Fibroblast of mammary gland (primary cell): ENCODE measurements at places on chromosomes 6 and 20.

DNA sequence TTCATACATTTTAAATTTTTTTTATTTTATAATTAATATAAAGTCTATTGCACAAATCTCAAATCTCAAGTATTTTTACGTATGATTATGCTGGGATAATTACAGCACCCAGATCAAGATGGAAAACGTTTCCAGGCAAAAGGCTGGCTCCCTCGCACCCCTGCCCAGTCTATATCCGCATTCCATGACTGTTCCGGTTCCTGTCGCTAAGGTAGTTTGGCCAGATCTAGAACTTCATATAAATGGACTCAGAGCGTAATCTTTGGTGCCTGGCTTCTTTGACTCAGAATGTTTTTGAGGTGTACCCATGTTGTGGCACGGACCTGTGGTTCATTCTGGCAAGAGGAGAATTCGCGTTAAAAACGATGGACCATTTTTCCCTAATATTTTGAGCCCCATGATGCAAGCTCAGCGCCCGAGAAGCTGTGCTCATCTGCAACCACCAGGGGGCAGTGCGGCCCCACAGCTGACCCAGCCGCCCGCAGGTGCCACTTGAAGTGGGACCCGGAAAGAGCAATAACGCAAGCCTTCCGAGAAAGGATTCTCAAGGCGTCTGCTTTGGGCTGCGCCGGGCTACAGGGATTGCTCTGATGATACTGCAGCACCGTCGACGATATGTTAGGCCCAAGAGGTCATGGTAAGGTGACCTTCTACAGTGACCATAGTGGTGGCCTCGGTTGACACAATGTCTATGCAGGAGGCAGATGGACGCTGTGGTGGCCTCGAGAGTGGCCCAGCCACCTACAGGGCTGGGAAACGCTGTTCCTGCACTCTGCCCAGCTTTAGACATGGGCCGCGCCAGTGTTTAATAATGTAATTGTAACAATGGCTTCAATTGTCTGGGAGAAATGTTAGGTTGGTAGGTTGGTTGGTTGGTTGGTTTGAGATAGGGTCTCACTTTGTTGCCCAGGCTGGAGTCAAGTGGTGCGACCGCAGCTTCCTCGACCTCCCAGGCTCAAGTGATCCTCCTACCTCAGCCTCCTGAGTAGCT, 160.1 kb downstream of the ZMYND8 start:
- DNase-seq: peak; percentile 61

DNA sequence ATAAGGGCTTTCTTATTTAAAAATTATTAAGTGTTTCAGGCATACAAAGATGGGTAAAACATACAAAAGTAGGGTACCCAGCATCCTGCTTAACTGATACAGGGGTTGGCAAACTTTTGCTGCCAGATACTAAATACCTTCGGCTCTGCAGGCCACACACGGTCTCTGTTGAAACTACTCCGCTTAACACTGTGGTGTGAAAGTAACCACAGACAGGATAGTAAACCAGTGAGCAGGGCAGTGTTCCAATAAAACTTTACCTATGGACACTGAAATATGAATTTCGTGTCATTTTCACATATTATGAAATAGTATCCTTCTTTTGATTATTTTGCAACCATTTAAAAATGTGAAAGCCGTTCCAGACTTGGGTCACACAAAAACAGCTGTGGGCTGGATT, 92.4 kb downstream of the EYA2 start:
- DNase-seq: no peak

- DNase-seq: no peak
These were observed 104.4 kb upstream of the CD93 start for GRCh38 chr20:23190557-23190956.

GRCh38 chr6:53347921-53348370, 804 bp downstream of the ELOVL5 start:
- DNase-seq: peak; percentile 67

GRCh38 chr6:146813554-146813953, 214.8 kb downstream of the ADGB start:
- peak; percentile 33 for DNase-seq

- no peak for DNase-seq
These were observed 73.6 kb upstream of the HCRTR2 start for GRCh38 chr6:55100686-55101085.

- peak; percentile 61 for DNase-seq
These were observed 683.6 kb downstream of the BCKDHB start for GRCh38 chr6:80789912-80790570.

- DNase-seq: peak; percentile 16
These were observed 106.5 kb downstream of the TCP11 start for GRCh38 chr6:35034411-35035191.

DNA sequence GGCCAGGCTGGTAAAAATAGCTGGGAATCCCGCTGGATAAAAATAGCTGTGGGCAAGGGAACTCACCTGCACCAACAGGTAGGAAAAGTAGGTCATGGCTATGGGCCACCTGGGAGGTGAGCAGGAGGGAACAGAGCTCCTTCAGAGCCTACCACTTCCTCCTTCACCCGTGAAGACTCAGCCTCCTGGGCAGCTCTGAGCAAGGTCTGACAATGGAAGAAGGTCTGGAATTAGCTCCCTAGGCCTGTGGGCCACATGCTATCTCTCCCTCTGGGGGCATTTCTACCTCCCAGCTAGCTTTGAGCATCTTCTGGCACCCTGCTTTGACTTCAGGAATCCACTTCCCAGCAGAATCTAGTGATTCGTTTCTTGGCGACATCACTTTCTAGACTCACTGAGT, 153.9 kb downstream of the MRPL14 start:
- DNase-seq: no peak

GRCh38 chr20:19251958-19252357, 39.5 kb downstream of the SLC24A3 start:
- DNase-seq: no peak

- DNase-seq: no peak
These were observed 10.2 kb downstream of the HDAC2 start for GRCh38 chr6:113960795-113961194.

DNA sequence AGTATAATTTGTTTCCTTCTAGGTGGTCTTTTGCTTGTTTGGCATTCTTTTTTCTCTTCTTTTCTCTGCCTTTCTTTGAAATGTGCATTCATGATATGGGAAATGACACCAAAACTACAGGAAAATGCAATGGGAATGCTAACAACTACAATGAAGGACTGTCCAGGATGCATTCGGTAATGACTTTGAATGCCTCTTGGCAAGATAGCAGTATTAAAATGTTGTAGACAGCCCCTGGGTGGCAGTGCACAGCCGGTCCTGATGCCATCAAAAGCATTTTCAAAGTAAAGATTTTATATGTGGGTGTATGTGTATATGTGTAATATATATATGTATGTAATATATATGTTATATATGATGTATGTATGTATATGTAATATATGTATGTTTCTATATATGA, 218.8 kb upstream of the MMS22L start:
- DNase-seq: no peak

DNA sequence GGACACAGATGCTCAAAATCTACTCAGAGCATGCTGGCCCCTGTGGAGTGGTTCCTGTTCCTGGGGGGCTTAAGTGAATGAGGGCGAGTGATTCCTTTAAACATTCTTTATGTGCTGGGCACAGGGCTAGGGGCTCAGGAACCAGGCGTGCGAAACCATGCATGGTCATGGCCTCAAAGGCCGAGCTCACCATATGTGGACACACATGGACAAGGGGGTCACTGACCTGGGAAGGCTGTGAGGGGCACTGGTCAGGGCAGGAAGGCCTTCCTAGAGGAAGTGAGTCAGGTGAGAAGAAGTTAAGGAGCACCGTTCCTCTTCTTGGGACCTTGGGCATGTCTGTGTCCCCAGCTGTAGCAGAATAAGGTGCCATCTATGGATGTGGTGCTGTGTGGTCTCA, 74.6 kb upstream of the BHLHE23 start:
- DNase-seq: no peak

DNA sequence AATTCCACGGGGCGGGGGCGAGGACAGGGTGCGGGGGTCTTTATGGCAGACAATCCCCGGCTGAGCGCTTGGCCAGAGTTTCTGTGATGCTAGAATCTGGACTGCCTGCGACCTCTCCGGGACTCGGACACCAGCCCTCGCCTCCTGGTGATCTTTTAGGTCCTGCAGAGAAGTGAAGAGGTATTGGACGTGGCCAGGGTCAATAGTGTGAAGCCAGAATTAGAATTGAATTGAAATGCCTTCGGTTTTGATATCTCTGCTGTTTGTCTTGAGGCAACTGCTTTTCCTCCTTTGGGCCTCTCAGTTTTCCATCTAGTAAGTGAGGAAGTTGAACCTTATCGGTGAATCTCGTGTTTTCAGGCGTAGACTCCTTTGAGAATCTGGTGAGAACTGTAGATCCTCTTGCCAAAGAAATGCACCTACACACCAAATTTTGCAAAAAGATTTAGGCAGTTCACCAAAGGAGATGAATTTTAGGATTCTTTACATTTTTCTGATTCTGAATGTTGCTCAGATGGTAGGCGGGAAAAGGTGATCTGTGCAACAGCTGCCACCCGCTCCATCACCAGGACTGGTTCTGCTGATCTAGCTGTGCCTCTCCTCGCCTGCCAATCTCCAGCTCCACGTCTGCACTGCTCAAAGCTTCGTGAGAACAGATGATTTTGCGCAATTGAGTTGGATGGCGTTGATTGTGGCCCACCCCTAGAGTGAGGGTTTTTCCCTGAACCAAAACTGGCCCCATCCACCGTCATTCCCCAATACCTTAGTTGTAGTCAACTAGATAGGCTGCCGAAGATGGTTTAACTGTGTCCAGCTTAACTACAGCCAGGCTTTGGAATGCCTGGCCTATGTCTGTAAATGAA, 837 bp upstream of the OSER1 start:
- DNase-seq: peak; percentile 77

GRCh38 chr20:60268491-60268890, 310.3 kb downstream of the CDH26 start:
- DNase-seq: peak; percentile 6

DNA sequence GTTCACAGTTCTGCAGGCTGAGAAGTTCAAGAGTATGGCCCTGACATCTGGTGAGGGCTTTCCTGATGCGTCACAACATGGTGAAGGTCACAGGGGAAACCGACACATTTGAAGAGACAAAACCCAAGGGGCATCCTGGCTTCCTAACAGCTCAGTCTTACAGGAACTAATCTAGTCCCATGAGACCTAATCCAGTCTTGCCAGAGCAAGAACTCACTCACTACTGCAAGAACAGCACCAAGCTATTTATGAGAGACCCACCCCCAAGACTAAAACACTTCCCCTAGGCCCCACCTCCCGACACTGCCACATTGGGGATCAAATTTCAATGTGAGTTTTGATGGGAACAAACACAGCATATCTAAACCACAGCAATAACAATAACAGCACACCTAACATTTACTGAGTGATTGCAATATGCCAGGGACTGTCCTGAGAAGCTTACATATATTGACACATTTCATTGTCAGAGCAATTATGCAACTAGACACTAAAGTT, 46.6 kb downstream of the TPBG start:
- peak; percentile 99 for DNase-seq

DNA sequence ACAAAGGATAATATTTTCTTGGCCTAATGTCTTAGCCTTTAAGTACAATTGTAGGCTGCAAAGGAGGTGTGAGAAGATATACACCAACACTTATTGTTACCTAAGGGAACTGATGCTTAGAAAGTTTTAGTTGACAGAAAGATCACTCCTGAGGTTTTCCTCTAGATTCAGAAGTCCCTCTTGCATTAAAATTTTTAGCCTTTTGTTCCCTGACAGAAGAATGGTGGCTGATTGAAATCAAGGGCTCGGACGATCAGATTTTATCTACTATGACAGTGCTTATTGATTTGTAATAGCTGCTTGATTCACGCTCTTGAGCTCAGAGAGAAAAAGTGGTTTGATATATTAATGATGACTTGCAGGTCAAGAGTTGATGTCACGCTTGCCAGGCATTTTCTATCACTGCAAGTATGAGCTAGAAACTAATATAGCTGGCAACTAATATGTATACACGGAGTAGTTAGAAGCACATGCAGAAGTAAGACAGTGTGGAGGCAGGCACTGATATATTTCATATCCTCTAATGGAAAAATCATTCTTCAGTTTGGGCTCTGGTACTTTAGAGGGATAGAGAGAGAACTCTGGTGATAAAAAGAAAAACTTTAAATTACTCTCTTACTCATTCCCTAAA, 246.6 kb upstream of the ID4 start:
- no peak for DNase-seq

- no peak for DNase-seq
These were observed 72.9 kb upstream of the GLP1R start for GRCh38 chr6:38975621-38976049.

GRCh38 chr20:23680146-23680545, 8.7 kb downstream of the CST4 start:
- DNase-seq: no peak

GRCh38 chr20:19210391-19211155, 1.9 kb upstream of the SLC24A3 start:
- DNase-seq: peak; percentile 52

- no peak for DNase-seq
These were observed 1065.0 kb downstream of the EPHA7 start for GRCh38 chr6:92354270-92354829.

DNA sequence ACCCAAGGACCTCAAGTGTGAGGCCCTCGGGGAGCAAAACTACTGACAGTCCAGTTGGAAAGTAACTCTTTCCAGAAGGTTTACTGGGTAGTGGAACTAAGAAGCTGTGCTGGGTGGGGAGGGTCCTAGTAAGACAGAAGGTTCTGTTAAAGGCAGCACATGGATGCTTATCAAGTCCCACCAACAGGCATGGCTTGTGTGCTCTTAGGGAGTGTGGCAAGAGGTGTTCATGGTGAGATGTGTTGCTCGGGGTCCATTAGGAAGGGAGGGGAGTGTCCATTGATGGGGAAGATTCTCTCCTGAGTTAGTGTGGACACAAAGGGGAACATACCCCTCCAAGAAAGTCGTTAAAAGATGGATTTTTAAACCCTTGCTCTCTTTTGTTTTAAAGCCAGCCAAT, 120.6 kb downstream of the LY86 start:
- DNase-seq: no peak

- DNase-seq: no peak
These were observed 32.0 kb downstream of the BTBD3 start for GRCh38 chr20:11949711-11950110.

GRCh38 chr6:137874204-137875057, 7.4 kb downstream of the TNFAIP3 start:
- DNase-seq: peak; percentile 63

DNA sequence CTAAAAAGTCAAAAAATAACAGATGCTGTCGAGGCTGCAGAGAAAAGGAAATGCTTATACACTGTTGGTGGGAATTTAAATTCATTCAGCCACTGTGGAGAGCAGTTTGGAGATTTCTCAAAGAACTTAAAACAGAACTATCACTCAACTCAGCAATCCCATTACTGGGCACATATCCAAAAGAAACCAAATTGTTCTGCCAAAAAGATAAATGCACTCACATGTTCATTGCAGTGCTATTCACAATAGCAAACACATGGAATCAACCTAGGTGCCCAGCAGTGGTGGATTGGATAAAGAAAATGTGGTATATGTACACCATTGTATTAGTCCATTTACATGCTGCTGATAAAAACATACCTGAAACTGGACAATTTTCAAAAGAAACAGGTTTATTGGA, 116.0 kb upstream of the VGLL2 start:
- no peak for DNase-seq

GRCh38 chr20:49496553-49497397, 14.3 kb upstream of the KCNB1 start:
- DNase-seq: no peak

- DNase-seq: no peak
These were observed 28.5 kb upstream of the ENPP1 start for GRCh38 chr6:131779304-131779703.

GRCh38 chr6:108771421-108771820, 76.8 kb upstream of the ARMC2 start:
- DNase-seq: peak; percentile 72
